ENCODE measurements at places on chromosomes 5 and 9.

- peak; percentile 36 for DNase-seq
Measured at GRCh38 chr5:134003817-134004625, 754 bp downstream of the VDAC1 start.

DNA sequence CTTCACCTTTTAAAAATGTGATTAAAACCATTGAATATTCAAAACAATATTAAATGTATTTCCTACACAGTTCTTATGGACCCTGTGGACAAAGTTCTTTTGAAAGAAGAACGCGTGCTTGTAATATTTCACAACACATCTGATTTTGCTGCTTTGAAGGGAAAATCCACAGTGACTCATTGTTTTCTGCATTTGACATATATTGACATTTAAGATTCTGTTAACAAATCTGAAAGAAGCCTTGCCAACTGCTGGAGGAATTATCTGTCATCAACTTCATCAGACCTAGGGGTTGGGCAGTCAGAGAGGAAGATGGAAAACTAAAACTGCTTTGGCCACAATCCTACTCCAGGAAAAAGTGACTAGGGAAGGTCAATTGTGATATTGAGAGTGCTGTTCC, 56.9 kb upstream of the RASEF start:
- no peak for DNase-seq

GRCh38 chr5:139468421-139468931, 2.3 kb upstream of the SMIM33 start:
- DNase-seq, result peak; percentile 43

GRCh38 chr9:80086822-80087345, 515.1 kb downstream of the TLE4 start:
- DNase-seq, result no peak

DNA sequence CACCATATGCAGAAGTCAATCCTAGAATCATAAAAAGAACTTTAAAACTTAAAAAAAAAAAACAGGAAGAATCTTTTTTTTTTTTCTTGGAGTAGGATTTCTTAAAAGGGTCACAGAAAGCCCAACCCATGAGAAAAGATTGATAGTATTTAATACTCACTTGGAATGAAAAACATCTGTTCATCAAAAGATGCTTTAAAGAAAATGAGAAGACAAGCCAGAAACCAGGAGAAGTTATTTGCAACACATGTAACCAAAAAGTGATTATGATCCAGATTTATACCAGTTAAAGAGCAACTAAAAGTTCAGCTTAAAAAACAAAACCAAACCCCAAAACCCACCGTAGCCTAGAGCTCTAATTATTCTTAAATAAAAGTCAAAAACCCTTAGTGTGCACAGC, 69.3 kb downstream of the TLE4 start:
- DNase-seq, result no peak

DNA sequence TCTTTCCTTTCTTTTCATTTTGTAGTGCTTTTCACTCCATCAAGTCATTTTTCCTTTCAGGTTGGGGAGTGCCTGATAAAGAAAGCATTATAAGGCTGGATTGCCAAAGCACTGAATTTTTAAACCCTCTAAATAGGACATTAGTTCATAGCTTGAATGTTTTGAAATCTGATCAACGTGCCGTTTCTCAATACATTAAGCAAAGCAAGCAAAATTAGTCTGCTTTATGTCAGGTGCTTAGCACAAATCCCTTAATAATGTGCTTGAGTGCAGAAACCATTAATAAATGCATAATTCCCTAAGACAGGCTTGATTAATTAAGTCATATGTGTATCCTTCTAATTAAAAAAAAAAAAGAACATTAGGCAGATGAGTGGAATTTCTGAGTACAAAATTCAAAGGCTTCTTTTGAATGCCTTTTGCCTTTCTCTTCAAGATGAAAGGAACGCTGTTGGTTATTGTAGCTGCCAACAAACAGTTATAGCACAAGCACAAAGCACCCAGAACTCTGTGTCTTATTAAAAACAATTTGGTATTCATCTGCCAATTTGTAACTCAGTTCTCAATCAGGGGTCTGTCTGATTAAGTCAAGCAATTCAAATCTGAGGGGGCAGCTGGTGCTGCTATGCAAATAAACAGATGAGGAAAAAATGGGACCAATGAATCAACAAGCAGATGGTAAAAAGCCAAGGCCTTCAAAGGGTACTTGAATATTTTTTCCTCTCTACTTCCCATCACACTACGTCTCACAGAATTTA, 233.7 kb downstream of the TLE1 start:
- no peak for DNase-seq

GRCh38 chr9:28915202-28915930, 1342.1 kb upstream of the C9orf72 start:
- no peak for DNase-seq

DNA sequence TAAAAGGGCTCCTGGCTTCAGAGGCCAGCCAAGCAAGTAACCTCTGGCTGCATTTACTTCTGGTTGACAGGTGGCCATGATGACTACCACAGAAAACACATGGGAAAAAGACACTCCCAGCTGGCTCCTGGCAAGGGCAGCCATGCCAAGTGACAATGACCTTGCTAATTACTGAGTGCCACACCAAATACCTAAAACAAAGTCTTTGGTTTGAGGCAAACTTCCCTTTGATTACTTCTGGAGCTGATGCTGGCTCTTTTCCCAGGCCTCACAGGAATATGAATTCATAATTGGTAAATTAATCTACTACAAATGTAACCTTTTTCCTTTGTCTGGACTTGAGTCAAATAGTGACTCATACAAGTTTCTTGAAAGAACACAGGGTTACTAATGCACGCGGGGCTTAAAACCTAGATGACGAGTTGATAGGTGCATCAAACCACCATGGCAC, 61.0 kb downstream of the LPAR1 start:
- no peak for DNase-seq

DNA sequence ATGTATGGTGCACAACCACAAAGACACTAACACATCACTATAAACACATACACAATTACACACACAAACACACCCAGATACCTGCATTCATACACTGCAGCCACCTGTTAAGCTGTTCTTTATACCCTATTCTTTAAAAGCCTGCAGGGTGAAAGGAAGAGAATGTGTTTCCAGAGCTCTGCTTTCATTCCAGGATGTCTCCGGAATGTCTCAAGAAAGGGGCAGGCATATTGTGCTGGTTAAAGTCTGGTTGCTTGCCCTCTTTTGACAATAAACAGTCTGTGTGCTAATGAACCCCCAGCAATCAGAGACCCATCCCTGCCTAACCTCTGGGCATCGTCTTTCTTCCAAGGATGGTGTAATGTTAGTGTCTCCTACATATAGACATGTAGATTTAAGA, 181.6 kb downstream of the EPB41L4A start:
- no peak for DNase-seq

DNA sequence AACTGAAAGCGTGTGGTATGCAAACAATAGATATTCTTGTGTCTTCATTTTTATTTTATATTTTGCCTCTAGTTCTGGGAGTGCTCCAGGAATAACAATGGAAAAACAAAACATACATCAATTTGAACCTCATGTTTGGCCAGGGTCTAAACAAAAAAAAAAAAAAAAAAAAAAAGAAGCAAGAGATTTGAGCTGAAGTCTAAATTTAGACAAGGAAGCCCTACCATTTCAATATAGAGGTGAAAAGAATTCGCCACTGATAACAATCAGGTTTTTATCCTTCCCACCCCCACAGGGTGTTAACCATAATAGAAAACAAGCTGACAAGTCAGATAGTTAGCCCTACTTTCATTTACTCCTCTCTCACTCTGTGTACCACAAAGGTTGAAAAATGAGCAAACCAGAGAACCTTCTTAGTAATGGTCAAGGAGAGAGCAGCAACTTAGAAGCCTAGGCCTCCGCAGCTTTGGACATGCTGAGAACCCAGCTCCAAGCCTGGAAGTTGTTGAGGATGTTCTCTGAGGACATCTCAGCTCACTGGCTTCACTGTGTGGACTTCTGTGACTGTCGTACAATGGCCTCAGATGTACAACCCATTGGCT, 118.2 kb upstream of the HMHB1 start:
- no peak for DNase-seq

DNA sequence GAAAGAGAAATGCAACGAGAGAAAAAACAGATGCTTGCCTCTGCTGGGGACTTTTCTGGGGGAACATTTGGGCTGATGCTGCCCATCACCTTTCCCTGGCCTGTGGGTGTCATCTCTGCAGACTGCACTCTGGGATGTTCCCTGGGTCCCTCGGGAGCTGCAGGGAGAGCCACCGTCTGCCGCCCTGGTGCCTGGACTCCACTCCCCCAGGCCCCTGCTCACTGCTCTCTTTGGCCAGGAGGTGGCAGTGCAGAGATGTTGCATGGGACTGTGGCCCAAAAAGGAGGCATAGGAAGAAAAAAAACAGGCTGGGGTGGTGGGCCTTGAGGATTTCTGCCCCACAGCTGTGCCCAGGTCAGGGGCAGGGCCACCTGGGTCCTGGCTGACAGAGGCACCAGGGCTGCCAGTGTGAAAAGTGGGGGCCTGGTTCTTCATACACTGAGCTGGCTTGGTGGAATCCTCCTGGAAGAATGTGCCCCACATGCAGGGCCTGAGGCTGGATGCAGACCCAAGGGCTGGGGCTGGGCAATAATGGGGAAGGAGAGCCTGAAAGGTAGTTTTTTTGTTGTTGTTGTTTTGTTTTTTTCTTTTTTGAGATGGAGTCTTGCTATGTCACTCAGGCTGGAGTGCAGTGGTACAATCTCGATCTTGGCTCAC, 353.6 kb downstream of the SLIT3 start:
- peak; percentile 52 for DNase-seq

DNA sequence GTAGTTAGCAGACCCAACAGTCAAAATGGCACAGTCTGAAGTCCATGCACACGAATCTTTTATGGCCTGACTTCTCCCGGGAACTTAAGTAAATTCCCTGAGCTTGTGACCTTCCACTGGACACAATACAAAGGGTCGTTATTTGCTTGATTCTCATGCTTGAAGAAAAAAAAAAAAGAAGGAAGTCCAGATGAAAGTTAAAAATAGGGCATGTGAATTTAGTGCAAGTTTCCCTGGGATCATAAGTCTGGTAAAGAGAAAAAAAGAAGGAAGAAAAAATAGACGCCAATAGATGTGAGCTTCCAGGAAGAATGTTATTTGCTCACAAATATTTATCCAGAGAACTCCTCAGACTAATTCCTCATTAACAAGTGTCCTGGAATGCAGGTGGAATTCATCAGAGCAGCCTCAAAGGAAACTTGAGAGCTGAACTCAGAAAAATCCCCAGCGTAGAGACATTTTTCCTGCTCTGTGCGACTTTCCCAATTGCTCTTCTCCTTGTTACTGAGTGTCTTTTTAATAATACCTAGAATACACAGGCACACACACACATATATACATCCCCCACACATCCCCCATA, 616.3 kb downstream of the EBF1 start:
- no peak for DNase-seq

DNA sequence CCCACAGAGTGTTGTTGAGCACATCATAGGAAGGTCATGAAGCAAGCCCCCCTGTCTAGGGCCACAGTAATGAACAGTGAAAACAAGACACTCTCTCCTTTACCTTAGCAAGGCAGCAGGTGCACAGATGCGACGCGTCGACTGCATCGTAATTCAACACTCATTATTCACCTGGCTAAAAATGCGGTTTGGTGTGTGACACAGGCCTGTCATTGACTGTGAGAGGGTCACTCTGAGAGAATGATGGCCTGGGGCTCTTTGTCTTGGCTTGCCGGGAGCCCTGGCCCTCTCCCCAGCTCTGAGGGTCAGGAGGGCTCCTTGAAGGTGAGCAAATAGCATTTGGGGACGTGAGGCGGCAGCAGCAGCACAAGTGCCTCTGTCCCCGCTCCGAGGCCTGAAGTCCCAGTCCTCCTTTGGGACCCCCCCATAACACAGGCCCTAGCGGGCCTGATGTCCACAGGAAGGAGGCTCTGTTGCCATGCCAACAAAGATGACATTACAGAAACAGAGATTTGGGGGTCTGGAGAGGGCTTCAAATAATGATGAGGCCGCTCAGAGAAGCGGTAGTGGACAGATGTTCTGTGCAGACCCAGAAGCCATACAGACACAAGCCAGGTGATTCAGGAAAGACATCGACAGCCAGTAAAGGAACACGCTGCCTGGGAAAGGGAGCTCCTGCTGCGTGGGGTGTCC, 46.7 kb downstream of the SHB start:
- no peak for DNase-seq

- no peak for DNase-seq
Measured at GRCh38 chr5:164484948-164485347, 979.5 kb downstream of the MAT2B start.

DNA sequence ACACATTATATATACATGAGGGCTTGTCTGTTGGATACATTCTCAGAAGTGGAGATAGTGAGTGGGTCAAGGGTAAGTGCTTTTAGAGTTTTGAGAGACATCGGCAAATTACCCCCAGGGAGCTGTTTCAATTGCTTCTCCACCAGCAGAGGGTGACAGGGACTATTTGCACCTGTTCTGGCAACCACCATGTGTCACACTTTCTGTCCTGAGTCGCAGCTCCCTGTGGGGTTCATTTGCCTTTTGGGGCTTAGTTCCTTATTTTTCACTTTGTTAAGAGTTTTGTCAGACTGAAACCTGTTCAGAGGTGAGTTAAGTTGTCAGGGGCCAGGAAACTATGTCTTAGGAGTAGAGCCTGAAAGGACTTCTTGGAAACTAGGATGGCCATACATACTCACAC, 20.1 kb upstream of the SLC36A1 start:
- no peak for DNase-seq

DNA sequence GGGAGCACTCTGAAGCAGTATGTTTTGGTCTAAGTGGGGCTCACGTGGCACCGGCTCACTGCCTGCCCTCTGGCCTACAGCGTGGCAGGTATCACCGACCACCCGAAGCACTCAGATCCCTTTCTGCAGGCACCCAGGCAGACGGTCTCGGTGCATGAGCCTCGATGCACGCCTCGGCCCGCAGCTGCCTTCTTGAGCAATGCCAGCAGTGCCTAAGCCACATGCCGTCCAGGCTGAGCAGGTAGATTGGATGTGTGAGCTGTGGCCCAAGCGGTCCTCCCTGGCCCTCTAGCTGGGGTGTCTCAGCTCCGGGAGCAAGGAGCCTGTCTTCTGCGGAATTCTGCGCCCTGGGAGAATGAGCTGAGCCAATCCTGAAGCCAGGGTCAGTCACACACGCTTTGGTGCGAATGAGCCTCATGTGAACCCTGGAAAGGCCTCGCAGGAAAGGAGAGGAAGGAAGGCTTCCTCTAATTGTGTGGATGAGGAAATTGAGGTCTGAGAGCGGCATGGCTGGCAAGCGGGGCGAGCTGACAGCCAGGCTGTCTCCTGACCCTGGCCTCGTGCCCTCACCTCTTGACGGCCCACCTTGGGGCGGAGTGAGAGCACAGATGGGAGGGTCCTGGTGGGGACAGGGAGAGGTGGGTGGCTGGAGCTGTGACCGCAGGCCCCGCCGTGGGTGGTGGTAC, 14.4 kb downstream of the RXRA start:
- DNase-seq, result no peak

DNA sequence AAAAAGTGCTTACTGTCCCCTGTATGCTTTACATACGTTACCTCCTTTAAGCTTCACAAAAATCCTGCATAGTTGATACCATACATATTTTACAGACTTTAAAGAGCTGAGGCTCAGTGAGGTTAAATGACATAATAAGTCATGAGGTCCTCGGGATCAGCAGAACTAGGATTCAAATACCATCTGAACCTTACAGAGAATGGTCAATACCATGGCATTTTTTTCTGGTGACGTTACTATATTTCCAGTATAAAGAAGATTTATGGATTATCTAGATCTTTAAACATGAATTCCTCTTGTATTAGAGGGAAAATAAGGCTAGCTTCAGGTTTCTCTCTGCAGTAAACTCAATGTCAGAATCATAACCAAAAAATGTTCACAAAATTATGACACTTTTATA, 153.7 kb upstream of the GPR151 start:
- DNase-seq, result no peak

All from WERI-Rb-1 (cell line).